ENCODE measurements at places on chromosomes 2 and 18. TPM values are rescaled to one million over a fixed set of nuclear protein-coding genes. Genes with fewer than 3 reads are reported as not detected.

NMUR1 gene
- total RNA-seq, result not detected

B3GNT7 gene
- total RNA-seq, result not detected

SLC4A5 gene
- total RNA-seq, result not detected

CLASP1 gene
- 42.9 TPM for total RNA-seq

CGREF1 gene
- 0.69 TPM for total RNA-seq

DNA sequence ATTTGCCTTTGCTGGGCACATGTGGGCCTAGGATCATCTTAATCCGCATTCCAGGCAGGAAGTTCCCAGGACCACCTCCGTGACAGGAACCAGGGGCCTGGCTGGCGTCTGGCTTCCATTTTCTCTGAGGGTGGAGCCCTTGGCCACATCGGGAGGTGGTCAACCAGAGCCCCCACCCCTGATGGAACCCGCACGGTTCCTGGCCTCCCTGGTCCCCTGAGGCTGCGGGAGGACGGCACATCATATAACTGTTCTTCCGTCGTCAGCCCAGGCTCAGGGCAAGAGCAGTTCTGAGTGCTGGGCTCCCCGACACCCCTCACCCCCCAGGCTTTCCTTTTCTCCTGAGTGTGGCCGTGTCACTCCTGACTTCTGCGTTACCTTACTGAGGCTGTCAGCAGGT, 13.5 kb downstream of the ESPNL start:
- no peak for DNase-seq

- DNase-seq, result no peak
These were observed 53.7 kb downstream of the SLC4A3 start for GRCh38 chr2:219680958-219681693.

DNA sequence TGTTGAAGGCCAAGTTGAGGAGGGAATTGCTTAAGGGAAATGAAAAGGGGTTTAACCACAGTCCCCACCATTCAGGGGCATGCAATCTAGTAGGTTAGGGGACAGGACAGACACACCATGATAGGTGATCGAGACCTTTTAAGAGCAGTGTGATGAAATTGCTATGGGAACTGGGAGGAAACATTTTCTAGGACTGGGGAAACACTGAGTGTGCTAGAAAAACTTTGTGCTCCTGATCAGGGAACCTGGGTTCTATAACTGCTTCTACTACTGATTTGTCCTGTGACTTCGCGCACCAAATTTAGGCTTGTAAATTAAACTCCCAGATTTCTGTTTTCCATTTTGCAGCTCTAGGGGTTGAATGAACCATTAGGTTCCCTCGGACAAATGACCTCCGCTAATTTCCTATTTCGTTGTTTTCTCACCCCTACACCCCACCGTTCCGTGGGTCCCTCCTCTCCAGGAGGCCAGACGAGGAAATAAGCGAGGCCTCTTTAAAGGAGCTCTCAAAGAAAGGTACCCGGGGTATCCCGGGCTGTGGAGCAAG, 371 bp upstream of the LCLAT1 start:
- DNase-seq, result no peak

- DNase-seq, result no peak
These were observed 4.7 kb downstream of the NBAS start for GRCh38 chr2:15556311-15556930.

- no peak for DNase-seq
These were observed 210.9 kb upstream of the SIX3 start for GRCh38 chr2:44730593-44730992.

GRCh38 chr2:143193121-143193520, 63.9 kb downstream of the ARHGAP15 start:
- DNase-seq, result no peak

- no peak for DNase-seq
These were observed 260.0 kb upstream of the NRXN1 start for GRCh38 chr2:51291762-51292551.

DNA sequence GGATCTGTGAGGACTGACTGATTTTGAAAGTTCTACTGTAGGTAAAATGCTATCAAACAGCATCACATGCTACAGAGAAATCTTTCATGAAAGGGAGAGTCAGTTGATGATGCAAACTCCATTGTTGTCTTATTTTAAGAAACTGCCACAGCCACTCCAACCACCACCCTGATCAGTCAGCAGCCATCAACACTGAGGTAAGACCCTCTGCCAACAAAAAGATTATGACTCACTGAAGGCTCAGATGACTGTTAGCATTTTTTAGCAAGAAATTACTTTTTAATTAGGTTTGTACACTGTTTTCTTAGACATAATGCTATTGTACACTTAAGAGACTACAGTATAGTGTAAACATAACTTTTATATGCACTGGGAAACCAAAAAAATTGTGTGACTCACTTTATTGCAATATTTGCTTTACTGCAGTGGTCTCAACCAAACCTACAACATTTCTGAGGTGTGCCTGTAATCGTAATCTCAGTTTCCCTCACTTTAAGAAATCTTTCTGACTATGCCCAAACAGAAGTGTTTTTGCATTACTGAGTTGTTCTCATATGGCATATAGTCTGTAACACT, 42.8 kb downstream of the METTL8 start:
- DNase-seq, result peak; percentile 76

DNA sequence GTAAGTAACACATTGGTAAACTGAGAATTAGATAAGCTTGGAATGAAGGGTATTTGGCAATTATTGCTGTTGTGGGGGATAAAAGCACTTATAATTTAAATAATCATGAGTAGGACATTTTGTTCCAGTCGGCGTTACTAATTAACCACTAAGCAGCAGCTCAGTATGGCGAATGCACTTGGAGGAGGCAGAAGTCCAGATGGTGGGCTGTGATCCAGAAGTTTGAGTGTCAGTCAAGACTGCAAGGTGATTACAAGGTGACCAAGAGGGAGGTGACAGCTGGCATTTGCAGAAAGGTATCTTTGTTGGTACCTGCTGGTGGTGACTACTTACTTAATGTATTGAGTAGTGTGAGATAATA, 643.6 kb upstream of the FAM98A start:
- DNase-seq, result no peak

DNA sequence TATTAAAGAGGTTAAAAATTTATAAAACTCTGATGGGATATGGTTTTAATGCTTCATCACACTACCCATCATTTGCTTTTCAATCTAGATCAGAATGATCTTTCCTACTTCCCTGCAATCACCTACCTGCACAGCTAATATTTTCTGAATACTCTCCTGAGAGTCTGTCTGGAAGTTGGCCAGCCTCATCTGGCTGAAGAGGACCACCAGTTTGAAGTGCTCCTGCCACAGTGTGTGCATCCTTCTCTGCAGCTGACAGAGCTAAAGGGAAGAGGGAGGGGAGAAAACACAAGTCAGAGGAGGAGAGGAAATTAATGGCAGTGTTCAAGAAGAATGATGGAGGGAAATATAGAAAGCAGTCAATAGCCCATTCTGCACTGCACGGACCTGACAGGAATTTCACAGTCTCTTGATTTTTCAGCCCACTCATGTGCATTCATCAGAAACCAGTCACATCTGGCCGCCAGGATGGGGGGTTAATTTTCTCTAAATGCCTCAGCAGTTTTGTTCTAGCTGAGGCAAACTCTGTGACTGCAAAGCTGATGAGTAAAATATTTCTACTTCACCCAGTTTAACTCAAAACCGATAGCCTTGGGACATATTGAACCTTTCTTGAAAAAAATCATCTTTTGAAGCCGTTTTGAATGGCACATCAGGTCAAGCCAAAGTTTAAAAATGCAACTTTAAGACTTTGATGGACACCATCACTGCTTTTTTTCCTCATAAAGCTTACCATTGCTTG, 201.8 kb upstream of the KLHL14 start:
- DNase-seq, result no peak

DNA sequence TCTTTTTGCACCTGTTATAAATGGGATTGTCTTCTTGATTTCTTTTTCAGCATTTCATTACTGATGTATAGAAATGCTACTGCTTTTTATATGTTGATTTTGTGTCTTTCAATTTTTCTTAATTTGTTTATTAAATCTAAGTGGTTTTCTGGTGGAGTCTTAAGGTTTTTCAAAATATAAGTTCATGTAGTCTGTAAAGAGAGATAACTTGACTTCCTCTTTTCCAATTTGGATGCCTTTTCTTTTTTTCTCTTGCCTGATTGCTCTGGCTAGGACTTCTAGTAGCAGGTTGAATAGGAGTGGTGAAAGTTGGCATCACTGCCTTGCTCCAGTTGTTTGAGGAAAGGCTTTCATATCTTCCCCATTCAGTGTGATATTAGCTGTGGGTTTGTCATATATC, 28.6 kb upstream of the GALNT5 start:
- no peak for DNase-seq

DNA sequence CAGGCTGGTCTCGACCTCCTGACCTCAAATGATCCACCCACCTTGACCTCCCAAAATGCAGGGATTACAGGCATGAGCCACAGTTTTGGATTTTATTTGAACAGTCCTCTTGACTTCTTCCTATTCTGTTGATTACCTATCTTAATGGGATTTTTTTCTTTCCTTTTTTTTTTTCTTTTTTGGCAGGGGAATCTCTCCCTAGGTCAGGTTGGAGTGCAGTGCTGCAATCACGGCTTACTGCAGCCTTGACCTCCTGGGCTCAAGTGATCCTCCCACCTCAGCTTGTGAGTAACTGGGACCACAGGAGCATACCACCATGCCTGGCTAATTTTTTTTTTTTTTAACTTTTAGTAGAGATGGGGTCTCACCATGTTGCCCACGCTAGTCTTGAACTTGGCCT, 2.8 kb downstream of the MTHFD2 start:
- no peak for DNase-seq

DNA sequence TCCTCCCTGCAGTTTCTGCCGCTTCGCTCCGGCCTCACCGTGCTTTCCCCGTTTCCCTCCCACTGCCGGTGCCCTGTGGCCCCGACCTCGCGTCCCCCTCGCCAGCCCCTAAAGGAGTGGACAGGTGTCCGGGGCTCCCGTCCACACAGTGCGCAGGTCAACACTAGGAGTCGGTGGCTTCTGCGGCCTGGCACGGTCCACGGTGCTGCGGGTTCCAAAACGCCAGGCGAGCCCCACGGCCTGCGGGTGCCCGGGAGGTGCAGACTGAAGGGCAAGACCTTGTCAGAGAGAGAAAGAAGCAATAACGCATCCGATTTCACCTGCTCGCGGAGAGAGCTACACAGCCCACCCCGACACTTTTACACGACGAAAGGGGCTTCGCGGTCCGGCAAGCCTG, 588.7 kb upstream of the SALL3 start:
- no peak for DNase-seq

GRCh38 chr2:239269173-239269885, 131.5 kb downstream of the HDAC4 start:
- DNase-seq, result no peak

DNA sequence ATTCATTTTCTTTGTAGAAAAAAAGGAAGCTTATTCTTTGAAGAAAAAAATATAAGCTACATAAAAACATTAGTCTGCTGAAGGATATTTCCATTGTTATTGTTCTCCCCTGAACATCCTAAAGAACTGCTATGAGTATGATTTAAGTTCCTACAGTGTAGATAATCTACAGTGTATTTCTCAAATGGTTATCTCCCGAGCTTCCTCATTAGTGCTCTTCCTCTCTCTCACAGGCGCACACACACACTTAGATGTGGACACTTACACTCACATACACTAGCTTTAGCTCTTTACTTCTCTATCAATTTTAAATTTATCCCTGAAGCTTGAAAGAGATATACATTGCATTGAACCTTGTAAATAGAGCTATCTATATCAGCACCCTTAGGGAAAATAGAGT, 681.0 kb downstream of the KCNJ3 start:
- no peak for DNase-seq

GRCh38 chr2:47009253-47009767, 93.7 kb upstream of the MCFD2 start:
- no peak for DNase-seq

GRCh38 chr2:207935121-207935990, 90.0 kb downstream of the PLEKHM3 start:
- no peak for DNase-seq

GRCh38 chr2:226477221-226478108, 322.2 kb downstream of the IRS1 start:
- DNase-seq, result no peak

GRCh38 chr2:241035818-241036396, 37.5 kb downstream of the SNED1 start:
- DNase-seq, result no peak

- no peak for DNase-seq
These were observed 176.6 kb downstream of the VWC2L start for GRCh38 chr2:214587442-214587841.

- no peak for DNase-seq
These were observed 62.5 kb upstream of the MRPS9 start for GRCh38 chr2:104975371-104975770.

- no peak for DNase-seq
These were observed 502.0 kb downstream of the EPHA4 start for GRCh38 chr2:221070106-221070505.

GRCh38 chr2:37874470-37874869, 50.6 kb upstream of the RMDN2 start:
- DNase-seq, result no peak

GRCh38 chr2:178208817-178209216, 14.5 kb downstream of the OSBPL6 start:
- DNase-seq, result peak; percentile 30

DNA sequence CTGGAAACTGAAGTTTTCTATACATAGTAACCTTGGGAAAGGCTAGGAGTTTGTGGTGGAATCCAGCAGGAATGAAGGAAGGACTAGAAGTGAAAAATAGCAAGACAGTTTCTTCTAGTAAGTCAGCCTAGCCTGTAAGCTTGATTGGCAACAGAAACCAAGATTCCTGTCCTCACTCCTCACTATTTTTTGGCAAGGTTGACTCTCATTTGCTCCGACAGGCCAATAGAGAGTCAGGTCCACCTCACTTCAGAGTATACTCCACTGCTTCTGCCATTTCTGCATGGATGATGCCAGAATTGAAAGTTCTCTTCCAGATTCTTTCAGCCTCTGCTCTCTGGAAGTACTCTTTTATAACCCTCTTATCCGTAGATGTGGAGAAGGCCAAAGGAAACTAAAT, 352.4 kb downstream of the ZNF516 start:
- DNase-seq, result no peak

- DNase-seq, result no peak
These were observed 59.5 kb upstream of the PPM1B start for GRCh38 chr2:44109166-44109565.

- peak; percentile 74 for DNase-seq
These were observed 366.8 kb downstream of the TGIF1 start for GRCh38 chr18:3816610-3817363.

GRCh38 chr18:45608400-45608799, 6.9 kb upstream of the SLC14A2 start:
- DNase-seq, result no peak

GRCh38 chr2:218823196-218823855, 8.3 kb downstream of the PRKAG3 start:
- no peak for DNase-seq
